DMS79 treated with DMSO at 0.1 percent for 48 hours (cell line): ENCODE measurements at places on chromosomes 12 and 14.

DNA sequence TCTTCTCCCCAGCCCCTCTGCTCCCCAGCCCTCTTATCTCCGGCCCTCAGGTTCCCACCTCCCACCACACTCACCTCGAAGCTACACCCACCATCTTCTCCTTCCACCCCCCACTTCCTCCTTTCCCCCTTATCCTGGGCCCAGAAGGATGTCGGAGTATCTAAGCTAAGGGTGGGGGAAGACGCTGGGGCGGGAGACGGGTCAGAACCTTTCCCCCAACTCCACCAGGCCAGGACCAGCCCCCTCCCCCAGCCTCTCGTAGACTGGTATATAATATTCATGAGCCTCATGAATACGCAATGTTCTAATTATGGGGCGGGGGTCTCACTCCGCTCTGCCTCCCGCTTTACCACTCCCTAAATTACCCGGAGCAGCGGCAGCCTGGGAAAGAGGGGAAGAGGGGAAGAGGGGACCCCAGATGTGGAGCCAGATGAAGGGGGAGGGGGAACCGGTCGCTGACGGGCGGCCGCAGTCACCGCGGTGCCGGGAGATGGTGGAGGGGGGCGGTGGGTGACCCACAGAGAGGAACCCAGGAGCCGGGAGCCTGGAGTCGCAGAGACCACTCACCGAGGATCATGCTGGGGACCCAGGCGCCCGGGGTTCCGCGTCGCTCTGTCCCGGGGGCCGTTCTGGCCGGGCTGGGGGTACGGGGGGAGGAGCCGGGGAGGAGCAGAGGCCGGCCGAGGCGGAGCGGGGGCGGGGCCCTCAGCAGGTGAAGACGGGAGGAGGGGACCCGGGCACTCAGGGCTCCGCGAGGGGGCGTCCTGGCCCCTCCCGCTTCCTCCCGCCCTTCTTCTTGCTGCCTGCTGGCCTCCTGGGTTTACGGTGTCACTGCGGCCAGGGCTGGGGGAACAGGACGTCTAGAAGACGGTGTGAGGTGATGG is 6.4 kb upstream of the ZNF385A start:
- peak; percentile 15 for DNase-seq

GRCh38 chr12:46855760-46856159 is 30.0 kb upstream of the SLC38A4 start:
- no peak for DNase-seq

DNA sequence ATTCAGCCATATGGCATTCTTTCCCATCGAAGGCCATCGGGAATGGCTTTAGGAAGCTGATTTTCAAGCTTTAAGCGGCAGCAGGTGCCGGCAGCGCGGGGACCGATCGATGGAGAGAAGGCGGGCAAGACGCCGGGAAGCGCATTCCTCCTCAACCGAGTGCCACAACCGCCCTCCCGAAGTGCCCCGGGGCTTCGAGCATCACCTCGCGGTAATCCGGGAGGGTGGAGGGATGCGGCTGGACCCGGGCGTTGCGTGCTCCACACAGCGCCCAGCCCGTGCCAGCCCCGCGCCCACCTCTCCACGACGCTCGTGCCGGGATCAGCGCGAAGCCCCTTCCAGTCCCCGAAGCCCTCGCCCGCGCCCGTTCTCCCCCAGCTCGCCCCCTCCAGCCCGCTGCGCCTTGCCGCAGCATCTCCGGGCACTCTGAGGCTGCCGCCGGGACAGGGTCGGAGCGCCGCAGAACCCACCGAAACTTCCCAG is 3.2 kb downstream of the USP44 start:
- DNase-seq, result peak; percentile 52

DNA sequence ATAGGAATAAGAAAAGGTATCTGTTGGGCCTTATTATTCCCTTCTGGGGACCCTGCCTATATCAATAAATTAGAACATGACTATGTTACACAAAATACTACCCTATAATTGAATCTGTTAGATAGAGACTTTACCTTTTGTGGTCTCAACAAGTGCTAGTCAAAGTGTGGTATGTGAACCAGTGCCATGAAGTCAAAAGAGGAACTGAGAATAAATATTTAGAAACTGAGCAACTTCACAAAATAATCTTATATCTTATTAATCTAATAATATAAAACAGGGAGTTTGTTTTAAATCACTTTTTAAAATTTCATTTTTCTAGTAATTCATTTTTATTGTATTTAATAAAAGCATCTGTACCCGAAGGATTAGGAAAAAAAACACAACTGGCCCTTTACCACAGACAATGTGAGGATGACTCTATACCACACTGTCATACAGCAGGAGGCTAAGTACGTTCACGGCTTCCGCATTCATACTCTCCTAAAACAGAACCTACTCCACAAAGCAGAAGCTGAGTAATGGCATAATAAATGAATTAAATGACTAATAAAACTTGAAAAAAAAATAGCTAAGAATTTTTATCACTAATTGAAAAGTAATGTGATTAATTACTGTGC is 42.1 kb downstream of the SEC23A start:
- no peak for DNase-seq

GRCh38 chr14:52079239-52079959 is 10.5 kb upstream of the NID2 start:
- no peak for DNase-seq

- no peak for DNase-seq
Measured at GRCh38 chr14:95891742-95892141, 15.1 kb downstream of the TUNAR start.

- no peak for DNase-seq
Measured at GRCh38 chr14:60677701-60678100, 28.4 kb upstream of the SIX1 start.
